ENCODE measurements at places on chromosomes 6 and 20. TPM values are rescaled to one million over a fixed set of nuclear protein-coding genes. Genes with fewer than 3 reads are reported as not detected.

GPSM3 gene
- 309 TPM for total RNA-seq

FAM217A gene
- total RNA-seq = not detected

ENPP5 gene
- total RNA-seq = 0.89 TPM

GSTA2 gene
- not detected for total RNA-seq

ELOVL2 gene
- not detected for total RNA-seq

RGS17 gene
- not detected for total RNA-seq

HLA-DMB gene
- total RNA-seq = 7.9 TPM

ARMC2 gene
- 11.2 TPM for total RNA-seq

MDFI gene
- not detected for total RNA-seq

C4B gene
- 5.0 TPM for total RNA-seq

UBE2V1 gene
- total RNA-seq = 133 TPM

GPR63 gene
- 1.9 TPM for total RNA-seq

SLC22A3 gene
- not detected for total RNA-seq

GGT7 gene
- 37.2 TPM for total RNA-seq

DEFB121 gene
- not detected for total RNA-seq

PRPH2 gene
- total RNA-seq = not detected

ABCC10 gene
- 69.9 TPM for total RNA-seq

CASS4 gene
- 10.9 TPM for total RNA-seq

MUC21 gene
- total RNA-seq = not detected

PRR18 gene
- not detected for total RNA-seq

ZNF391 gene
- total RNA-seq = 3.7 TPM

PSMB9 gene
- total RNA-seq = 144 TPM

GPLD1 gene
- total RNA-seq = 1.4 TPM

FAXC gene
- not detected for total RNA-seq

ACSS1 gene
- total RNA-seq = 56.5 TPM

CTNNBL1 gene
- total RNA-seq = 41.5 TPM
